ENCODE measurements at places on chromosomes 3 and 15.

DNA sequence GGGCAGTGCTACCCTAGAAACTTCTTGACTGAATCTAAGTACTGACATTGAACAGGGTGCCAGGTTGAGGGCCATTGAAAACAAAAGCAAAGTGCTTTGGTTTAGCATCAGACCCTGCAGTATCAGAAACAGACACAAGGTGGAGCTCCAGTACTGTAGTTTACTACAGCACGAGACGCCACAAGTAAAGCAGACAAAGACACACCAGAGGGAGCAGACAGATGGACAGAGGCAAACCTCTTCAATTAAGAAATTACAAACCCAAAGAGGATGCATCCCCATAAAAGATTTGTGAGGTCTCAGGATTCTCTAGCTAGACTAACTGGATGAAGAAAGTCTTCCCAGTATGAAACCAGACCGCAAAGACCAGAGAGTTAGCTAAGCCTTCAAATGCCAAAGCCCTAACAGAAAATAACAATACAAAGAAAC, 16.6 kb downstream of the TOP2B start:
- DNase-seq = peak; percentile 78

- DNase-seq = peak; percentile 74
Measured at GRCh38 chr15:33154351-33155166, 40.0 kb downstream of the FMN1 start.

GRCh38 chr3:177468816-177469215, 271.5 kb upstream of the TBL1XR1 start:
- peak; percentile 74 for DNase-seq

GRCh38 chr3:141656771-141657170, 81.3 kb upstream of the RNF7 start:
- peak; percentile 93 for DNase-seq

GRCh38 chr3:139619484-139619883, 58.3 kb downstream of the NMNAT3 start:
- DNase-seq = no peak

- DNase-seq = no peak
Measured at GRCh38 chr3:23253214-23253613, 50.1 kb downstream of the UBE2E2 start.

DNA sequence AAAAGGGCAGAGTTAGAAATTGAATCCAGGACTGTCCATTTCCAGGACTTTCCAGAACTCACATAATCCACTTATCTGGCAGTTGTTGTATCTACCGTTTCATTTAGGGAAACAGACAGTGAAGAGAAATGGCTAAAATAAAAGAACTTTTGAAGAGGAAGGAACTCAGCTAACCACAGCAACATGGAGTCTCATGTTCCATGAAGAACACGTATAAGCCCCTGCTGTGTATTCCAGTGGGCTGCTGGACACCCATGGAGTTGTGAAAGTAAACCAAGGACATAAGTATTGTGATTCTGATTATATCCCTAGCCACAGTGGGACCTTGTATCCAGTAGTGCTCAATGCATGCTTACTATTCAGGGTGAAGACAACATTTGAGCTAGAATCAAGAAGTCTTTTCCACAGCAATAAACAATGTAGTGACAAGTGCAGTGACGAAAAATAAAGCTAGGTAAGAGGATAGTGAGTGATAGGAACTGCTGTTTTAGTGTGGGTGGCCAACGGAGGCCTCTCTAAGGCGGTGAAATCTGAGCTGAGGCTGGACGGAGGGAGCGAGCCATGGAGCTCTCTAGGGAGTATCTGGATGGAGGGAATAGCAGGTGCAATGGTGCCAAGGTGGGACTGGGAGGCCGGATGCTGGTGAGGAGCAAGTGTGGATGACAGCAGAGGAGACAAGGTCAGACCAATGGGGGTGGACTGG, 26.8 kb upstream of the TRH start:
- DNase-seq = no peak

DNA sequence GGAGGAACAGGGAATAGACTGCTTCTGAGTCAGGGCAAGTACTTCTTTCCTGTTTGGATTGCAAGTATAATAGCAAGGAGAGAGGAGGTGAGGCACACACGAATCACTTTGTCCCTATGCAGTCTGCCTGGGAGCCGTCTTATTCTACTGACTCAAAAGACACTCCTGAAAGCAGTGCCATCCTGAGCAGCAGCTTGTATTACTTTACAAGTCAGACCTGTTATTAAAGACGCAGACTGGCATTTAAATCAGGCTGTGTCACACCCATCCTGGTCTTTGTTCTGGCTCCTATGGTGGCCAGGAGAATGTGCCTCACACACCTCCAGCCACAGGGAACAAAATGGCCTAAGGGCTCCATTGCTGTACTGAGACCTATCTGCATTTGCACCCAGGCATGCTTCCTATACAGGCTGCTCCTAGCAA, 17.9 kb upstream of the SQOR start:
- DNase-seq = peak; percentile 53

DNA sequence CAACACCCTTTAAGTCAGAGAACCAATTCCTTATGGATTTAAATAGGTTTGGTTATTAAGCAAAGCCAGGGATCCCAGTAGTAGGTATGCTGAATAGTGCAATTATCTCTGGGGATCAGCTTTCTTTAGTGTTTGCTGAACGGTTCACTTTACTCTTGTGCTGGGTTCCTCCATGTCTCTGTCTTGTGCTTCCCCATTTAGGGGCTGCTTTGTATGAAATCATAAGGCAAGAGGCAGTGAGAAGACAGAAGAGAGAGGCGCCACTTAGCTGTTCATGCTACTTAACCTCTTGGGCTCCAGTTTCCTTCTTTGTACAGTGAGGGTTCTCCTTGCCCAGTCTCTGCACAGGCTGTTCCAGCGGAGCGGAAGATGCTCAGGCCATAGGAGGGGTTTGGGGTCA, 3.5 kb downstream of the ST6GAL1 start:
- no peak for DNase-seq

- peak; percentile 49 for DNase-seq
Measured at GRCh38 chr15:44735482-44736180, 697 bp upstream of the TRIM69 start.

GRCh38 chr15:38941399-38941953, 376.9 kb upstream of the RASGRP1 start:
- peak; percentile 34 for DNase-seq

- DNase-seq = peak; percentile 23
Measured at GRCh38 chr3:195150181-195151118, 120.5 kb downstream of the XXYLT1 start.

- no peak for DNase-seq
Measured at GRCh38 chr15:42879443-42879842, 41.1 kb downstream of the TTBK2 start.

DNA sequence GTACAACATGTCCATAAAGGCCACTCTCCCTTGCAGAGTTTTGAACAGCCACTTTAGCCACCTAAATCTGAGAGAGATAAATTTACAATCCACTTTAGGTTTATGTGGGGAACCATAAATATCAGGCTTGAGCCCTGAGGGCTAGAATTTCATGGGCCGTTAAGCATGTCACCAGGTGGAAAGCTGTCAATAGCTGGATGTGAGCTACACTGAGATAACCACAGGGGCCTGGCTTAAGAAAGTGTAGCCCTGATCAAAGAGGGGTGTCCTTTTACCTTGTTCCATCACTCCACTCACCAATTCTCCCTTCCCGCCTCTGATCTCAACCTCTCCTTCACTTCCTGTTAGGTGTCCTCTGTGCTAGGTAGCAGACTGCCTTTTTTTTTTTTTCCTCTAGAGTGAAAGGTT, 172.8 kb upstream of the ICE2 start:
- no peak for DNase-seq

- no peak for DNase-seq
Measured at GRCh38 chr3:179769411-179770247, 116.8 kb downstream of the USP13 start.

GRCh38 chr3:112384769-112385168, 51.8 kb downstream of the CD200 start:
- DNase-seq = no peak

GRCh38 chr15:62998262-62998890, 44.2 kb upstream of the TPM1 start:
- no peak for DNase-seq

DNA sequence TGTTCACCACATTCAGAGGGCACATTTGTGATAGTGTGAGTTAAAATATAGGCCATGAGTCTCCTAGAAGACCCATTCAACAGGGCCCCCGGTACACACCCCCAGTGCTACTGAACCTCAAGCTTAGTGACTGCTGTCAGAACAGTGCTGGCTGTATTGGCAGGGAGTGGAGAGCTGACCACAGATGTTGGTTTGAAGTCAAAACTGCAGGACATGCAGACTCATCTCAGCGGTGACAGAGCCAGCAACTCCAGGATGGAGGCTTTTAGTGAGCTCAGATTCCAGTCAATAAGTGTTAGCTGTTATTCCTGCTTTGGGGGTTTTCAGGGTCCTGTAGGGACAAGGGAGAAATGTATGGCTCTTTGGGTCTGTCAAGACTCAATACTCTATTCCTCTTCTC, 29.1 kb downstream of the PRR20G start:
- no peak for DNase-seq

GRCh38 chr15:67165254-67166253, 88.9 kb downstream of the AAGAB start:
- DNase-seq = no peak

- DNase-seq = peak; percentile 86
Measured at GRCh38 chr3:186821429-186822387, 15.4 kb upstream of the RFC4 start.

DNA sequence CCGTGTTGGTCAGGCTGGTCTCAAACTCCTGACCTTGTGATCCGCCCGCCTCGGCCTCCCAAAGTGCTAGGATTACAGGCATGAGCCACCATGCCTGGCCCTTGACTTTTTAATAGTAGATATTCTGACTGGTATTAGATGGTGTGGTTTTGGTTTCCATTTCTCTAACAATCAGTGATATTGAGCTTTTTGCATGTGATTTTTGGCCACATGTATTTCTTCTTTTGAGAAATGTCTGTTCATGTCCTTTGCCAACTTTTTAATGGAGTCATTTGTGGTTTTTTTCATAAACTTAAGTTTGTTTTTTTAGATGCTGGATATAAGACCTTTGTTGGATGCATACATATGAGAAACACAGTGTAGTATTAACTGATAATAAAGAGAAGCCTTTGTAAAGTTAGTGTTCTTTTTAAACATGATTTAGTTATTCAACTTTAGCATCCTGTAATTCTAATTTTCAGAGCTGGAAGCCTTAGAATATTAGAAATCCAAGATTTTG, 280.8 kb downstream of the RBMS3 start:
- no peak for DNase-seq

DNA sequence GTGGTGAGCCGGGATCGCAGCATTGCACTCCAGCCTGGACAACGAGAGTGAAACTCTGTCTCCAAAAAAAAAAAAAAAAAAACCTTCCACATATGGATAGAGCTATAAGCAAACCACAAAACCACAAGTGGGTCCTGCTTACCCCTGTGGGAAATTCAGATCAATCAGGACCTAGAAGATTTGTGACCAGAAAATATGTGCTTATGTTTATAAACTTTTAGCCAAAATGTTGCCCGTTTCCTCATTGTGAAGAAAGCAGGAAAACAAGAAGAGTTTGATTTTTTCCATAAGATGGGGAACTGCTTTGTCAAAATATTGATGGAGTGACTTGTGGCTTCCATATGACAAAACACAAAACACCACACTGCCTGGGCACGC, 3.4 kb upstream of the SLC25A38 start:
- no peak for DNase-seq

DNA sequence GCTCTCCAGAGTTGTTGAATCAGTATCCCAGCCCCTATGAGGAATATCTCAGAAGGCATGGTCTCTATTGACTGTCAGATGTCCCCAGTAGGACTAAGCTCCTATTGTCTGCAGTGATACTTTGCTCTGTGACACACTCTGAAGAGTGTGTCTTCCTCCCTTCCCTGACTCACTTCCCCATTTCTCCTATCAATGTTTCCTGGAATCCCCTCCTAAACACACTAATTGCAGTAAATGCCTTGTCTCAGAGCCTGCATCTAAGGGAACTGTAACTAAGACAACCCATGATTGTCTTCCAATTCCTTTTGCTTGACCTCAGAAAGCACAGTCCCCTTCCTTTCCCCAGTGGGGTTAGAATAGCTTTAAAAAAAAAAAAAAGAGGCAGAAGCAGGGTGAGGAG, 397.3 kb upstream of the PROK2 start:
- peak; percentile 9 for DNase-seq

DNA sequence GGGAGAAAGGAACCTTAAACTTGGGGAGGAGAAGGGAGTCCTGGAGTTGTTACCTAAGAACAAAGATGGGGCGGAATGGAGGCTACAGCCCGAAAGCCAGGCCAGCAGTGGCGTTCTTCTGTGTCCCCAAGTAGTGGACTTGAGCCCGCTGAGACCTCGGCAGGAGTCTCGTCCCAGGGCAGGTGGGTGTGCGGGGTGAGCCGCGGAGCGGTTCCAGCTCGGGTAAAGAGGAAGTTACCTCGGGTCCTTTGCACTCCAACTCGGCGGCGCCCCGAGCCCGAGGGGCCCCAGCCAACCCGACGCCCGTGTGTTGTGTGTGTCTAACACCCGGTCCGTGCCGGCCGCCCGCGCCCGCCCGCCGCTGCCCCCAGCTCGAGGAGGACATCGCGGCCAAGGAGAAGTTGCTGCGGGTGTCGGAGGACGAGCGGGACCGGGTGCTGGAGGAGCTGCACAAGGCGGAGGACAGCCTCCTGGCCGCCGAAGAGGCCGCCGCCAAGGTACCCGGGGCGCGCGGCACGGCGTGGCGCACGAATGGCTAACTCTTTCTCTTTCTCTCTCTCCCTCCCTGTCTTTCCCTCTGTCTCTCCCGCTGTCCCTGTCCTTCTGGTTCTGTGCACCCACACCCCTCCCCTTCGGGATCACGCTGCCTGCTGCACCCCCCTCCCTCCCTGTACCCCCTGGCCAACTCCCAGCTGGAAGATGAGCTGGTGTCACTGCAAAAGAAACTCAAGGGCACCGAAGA, 959 bp downstream of the TPM1 start:
- peak; percentile 50 for DNase-seq

DNA sequence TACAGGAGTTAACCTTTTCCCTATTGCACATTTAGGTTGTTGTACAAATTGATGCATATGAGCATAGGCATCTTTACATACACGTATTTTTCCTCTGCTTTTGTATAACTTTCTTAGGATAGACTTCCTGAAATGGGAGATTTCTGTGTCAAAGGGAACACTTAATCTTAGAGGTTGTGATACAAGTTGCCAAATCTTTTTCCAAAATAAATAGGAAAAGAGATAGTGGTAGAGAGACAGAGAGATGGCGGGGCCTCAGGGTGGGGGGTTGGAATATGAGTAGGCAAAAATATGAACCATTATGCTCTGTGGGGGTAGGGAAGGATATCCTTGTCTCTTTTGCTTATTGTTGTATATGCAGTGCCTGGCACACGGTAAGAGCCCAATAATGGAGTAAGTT, 70.7 kb upstream of the UBE2E1 start:
- DNase-seq = no peak
